ENCODE measurements at places on chromosomes 4 and X. TPM values are rescaled to one million over a fixed set of nuclear protein-coding genes. Genes with fewer than 3 reads are reported as not detected.

The CCDC110 gene
- 0.43 TPM for total RNA-seq

The TGIF2LX gene
- total RNA-seq, result not detected

The MGAT4D gene
- total RNA-seq, result not detected

The SLC34A2 gene
- total RNA-seq, result not detected
